ENCODE measurements at places on chromosomes 2 and 18.

DNA sequence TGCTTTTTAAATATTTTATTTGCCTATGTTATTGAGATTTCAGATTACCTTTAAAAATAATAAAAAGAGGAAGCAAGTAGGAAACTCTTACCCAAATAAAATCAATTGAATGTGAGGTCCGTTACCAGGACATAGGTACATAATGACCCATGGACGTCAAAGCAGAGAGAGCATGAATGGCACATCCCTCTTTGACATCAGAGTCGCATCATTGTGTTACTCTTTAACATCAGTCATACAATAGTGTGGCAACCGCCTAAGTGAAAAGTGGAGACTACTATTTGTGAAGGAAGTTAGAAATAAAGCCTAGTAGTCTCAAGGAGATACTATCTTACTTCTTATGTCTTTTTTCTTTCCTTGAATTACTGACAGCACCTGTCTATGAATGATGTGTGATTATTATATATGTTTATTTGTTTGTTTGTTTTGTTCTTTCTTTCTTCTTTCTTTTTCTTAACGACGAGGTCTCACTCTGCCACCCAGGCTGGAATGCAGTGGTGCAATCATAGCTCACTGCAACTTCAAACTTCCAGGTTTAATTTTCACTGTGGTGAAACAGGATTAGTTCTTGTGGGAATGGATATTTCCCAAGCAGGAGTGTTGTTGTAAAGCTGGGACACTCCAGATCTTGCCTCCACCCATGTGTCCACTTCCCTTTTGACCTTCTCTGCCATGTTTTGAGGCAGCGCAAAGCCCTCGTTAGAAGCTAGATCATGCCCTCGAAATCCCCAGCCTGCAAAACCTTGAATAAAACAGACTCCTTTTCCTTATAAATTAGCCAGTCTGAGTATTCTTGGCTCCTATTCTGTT, 407.2 kb upstream of the NETO1 start:
- no peak for DNase-seq

DNA sequence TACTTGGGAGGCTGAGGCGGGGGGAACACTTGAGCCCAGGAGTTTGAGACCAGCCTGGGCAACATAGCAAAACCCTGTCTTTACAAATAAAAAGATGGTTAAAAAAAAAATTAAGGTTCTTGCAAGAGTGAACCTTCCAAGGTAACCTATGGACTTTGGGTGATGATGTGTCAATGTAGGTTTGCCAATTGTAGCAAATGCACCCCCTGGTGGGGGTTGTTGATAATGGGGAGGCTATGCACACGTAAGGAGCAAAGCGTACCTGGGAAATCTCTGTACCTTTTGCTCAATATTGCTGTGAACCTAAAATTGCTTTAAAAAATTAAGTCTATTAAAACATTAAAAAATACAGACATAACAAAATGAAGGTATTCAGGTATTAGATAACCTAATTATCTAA, 70.4 kb downstream of the CWC22 start:
- no peak for DNase-seq

GRCh38 chr2:235206980-235207579, 255.3 kb downstream of the SH3BP4 start:
- DNase-seq: no peak

DNA sequence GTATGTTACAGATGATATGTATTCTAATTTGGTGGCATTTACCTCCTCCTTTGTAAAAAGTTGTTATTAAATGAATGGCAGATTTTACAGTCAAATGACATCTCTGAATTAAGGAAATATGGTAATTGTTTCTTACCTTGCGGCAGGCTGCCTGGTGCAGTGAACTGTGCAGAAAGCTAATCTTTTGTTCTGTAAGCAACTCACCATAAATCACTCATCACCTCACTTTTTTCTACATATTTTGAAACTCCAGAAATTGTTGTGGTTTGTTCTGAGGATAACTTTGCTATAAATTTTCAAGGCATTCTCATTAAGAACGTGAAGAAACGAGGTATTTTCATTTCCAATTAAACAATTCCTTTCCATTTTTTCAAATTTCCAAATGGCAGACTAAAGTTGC, 52.7 kb downstream of the ST6GAL2 start:
- no peak for DNase-seq

DNA sequence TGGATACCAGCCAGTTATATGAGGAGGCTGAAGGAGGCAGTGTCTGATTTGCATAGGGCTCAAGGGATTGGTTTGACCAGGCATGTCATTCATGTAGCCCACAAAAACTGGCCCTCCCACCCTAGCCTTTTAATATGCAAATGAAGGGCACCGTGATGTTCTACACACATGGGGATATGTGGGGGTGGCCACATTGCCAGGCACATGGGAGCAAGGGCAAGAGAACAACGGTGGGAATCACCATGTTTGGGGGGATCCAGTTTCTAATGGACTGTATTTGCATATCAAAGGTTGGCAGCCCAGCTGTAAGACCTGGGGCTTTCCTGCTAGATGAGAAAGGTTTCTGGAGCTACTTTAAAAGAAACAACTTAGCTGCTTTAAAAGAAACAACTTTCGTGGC, 65.1 kb upstream of the SLC25A52 start:
- DNase-seq: no peak

GRCh38 chr2:148826791-148827190, 48.2 kb upstream of the KIF5C start:
- DNase-seq: no peak

DNA sequence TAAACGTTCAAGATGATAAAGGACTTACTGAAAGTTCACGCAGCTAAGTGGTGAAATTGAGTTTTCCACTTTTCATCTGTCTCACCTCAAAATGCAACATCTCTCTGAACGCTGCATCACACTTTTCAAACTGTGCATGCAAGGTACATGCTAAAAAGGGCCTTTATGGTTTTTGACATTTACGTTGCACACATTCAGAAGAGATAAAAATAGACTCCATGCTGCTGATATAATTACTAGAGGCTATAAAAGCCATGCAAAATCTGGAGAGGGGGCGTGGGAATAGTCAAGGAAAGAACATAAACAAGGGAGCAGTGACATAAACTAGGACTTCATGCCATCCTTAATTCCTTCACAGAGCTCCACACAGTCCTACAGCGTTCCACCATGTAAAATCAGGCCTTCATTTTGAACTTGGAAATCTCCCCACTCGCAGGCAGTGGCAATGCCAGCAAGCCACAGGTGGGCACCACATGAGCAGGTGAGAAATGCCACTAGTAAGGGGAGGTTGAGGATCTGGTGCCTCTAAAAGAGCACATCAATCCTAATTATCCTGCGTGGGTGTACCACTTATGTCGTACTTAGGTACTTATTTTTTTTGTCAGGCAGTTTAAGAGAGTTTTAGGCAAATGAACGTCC, 71.4 kb downstream of the ZEB2 start:
- no peak for DNase-seq

DNA sequence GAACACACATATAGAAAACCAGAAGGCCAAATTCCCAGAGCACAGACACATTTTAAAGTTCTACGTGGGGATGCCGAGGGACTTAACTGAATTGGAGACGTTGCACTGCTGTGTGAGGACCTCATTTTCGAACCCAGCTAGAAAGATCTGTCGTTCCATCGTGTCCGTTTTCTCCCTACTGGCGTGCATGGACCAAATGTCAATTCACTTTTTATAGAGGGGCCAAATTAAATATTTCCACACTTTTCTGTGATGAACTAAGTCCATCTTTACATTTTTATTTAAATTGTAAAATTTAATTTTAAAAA, 692 bp upstream of the TSHZ1 start:
- no peak for DNase-seq

DNA sequence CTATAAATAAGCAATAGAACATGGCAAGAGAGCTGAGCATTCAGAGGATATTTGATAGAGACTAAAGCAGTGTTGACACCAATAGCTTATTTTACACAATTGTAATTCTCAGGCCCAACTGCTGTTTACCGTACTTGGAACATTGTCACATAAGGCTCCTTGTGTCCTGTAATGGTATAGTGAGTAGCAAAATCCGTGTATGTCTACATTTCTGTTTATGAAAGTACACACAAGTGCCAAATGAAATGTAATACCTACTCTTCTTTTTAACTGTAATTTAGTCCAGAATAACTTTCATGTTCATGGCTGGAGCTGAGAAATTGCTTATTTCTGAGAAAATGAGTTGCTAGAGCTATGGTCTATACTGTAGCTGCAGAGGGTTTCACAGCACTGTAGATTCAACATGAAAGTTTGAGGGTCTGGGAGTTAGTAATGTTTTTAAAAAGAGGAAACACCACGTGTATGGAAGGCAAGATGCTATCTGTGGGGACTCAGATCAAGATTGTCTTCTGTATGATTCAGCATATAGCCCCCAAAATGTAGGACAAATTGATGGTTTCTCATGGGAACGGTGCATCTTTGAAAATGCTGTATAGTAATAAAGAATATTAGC, 110.2 kb upstream of the NOSTRIN start:
- no peak for DNase-seq

- peak; percentile 18 for DNase-seq
Observed at GRCh38 chr2:96977631-96978195, 8.7 kb downstream of the FAM178B start.

DNA sequence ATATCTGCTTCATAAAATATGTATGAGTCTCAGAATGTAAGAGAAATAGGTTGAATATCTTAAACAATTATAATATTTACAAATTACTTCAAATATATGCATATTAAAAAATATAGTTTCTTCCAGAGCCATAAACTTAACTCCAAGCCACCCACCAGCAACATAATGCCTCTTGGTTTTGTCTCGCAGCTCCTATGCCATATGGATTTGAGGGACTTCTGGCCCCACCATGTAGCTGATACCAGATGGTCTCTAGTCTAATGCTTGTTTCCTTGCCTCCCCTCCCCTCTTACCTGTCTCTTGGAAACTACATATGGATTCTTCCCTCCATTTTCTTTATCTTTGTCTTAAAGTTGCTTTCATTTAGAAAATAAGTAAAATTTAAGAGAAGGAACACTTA, 114.3 kb downstream of the GCA start:
- DNase-seq: no peak

- no peak for DNase-seq
Observed at GRCh38 chr2:156158808-156159207, 173.7 kb downstream of the NR4A2 start.

GRCh38 chr2:218271865-218272530, 1.7 kb downstream of the PNKD start:
- DNase-seq: no peak

DNA sequence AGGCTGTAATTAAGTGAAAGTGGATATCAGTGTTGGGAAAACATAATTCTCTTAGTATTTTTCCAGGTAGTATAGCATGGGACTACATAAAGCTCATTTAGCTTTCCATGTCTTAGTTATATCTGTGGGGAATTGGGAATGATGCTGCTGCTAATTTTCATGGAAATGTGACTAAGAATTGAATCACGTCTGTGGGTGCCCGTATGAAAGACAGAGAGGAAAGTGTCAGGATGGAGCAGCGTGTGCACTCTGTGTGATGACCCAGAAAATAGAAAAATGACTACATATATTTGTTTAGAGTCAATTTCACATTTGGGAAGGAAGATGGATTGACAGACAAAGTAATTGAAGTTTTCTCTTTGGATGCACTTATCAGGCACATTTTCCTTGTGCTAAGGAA, 212.1 kb downstream of the PTPRM start:
- DNase-seq: no peak

DNA sequence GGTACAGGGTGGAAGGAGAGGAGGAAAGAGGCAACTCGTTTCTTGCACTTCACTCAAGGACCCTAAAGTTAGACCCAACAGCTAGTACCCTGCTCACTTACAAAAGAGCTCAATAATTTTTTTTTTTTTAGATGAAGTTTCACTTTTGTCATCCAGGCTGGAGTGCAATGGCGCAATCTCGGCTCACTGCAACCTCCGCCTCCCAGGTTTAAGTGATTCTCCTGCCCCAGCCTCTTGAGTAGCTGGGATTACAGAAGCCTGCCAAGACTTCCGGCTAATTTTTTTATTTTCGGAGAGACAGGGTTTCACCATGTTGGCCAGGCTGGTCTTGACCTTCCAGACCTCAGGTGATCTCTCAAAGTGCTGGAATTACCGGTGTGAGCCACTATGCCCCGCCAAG, 4.1 kb downstream of the ASB3 start:
- no peak for DNase-seq
